ENCODE measurements at places on chromosomes 5 and 9. TPM values are rescaled to one million over a fixed set of nuclear protein-coding genes. Genes with fewer than 3 reads are reported as not detected.

GRCh38 chr5:141513627-141514329 is 24.9 kb downstream of the PCDHGC5 start:
- H3K36me3 ChIP-seq = peaks cover 30% of the 10 kb centered on the region
- H3K27me3 ChIP-seq = no peaks in the 10 kb centered on the region
- H3K4me1 ChIP-seq = peaks cover 10% of the 10 kb centered on the region

- no peaks in the 10 kb centered on the region for H3K4me1 ChIP-seq
- no peaks in the 10 kb centered on the region for H3K36me3 ChIP-seq
- H3K4me3 ChIP-seq = no peak overlapping the region
- DNase-seq = no peak
- H3K27ac ChIP-seq = no peak overlapping the region
These were observed 308.4 kb downstream of the PSAT1 start for GRCh38 chr9:78605041-78606000.

DNA sequence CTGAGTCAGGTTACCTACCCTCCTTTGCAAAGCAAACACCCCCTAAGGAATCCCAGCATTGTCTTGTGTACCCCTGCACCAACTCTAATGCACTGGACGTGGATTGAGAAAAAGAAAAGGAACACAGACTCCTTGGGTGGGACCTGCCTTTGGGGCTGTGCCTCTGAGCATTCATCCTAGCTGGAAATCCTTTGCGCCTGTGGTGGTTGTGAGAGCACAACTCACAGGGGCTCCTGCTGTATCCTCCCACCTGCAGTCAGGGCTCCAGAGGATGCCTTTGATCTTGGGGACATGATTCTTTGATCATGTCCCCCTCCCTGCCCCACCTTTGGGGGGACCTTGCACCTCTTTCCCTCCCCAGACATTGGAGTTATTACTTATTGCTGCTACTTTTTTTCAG is 338.5 kb downstream of the GADD45G start:
- H3K36me3 ChIP-seq = no peaks in the 10 kb centered on the region
- H3K27ac ChIP-seq = no peak overlapping the region
- no peaks in the 10 kb centered on the region for H3K27me3 ChIP-seq
- no peak overlapping the region for H3K4me3 ChIP-seq

GRCh38 chr9:68904454-68904853 is 109.5 kb downstream of the PRKACG start:
- no peak overlapping the region for H3K4me3 ChIP-seq
- H3K27me3 ChIP-seq = no peaks in the 10 kb centered on the region
- H3K4me1 ChIP-seq = no peaks in the 10 kb centered on the region
- H3K27ac ChIP-seq = no peak overlapping the region
- DNase-seq = no peak

DNA sequence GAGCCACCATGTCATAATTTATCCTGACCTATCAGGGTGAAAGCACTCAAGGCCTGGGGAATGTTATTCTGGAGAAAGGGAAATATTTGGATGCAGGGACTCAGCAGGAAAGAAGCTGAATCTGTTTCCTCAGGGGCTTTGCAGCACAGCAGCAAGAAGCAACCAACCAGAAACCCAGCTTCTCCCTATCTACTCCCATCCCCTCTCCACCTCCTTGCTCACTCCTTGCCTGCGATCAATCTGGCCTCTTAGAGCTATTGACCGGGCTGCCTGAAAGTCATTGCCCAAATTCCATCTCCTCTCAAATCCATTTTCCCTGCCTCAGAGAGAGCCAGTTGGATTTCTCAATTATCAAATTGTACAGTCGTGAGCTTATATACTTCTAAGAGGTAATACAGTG is 542.0 kb upstream of the TRPC7 start:
- no peak for DNase-seq
- H3K36me3 ChIP-seq = no peaks in the 10 kb centered on the region
- no peak overlapping the region for H3K27ac ChIP-seq
- no peaks in the 10 kb centered on the region for H3K27me3 ChIP-seq
- H3K4me1 ChIP-seq = no peaks in the 10 kb centered on the region

DNA sequence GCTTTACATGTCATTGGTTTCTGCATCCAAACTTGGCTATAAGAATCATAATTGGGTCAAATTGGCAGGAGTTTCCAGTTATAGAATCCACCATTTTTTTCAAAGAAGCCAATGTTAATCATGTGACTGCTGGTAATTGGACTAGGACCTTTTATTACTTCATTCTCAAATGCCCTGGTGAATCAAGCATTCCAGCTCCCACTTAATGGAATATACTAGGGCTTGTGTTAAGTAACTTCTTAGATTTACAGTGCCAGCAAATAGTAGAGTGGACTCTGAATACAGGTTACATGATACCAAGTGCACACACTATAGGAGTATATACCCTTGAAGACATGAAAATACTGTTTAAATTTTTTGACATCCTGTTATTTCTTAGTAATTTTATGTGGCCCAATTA is 96.7 kb downstream of the NUDT12 start:
- DNase-seq = no peak
- H3K27ac ChIP-seq = no peak overlapping the region
- H3K36me3 ChIP-seq = no peaks in the 10 kb centered on the region
- H3K27me3 ChIP-seq = no peaks in the 10 kb centered on the region
- H3K4me1 ChIP-seq = no peaks in the 10 kb centered on the region

DNA sequence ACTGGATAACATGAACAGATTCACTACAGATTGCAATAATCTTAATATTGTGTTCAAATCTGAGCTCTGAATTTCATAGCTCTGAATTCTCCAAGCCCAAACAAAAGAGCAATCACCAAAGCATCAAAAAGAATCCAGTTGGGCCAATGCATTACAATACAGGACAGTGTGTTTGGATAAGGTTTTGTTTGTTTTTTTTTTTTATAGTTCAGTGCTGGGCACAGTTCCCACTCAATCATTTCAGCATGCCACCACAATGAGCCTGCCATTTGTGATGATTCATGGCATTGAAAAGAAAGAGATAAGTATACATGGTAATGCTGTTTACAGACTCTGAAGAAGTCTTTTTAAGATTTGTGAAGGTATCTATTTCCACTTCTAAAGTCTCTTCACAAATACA is 1.7 kb upstream of the HTR1A start:
- H3K4me1 ChIP-seq = no peaks in the 10 kb centered on the region
- DNase-seq = no peak

- DNase-seq = no peak
- H3K27ac ChIP-seq = no peak overlapping the region
- H3K4me3 ChIP-seq = no peak overlapping the region
- H3K27me3 ChIP-seq = no peaks in the 10 kb centered on the region
These were observed 115.7 kb upstream of the SMC2 start for GRCh38 chr9:103978396-103978795.

- H3K4me1 ChIP-seq = no peaks in the 10 kb centered on the region
- no peak overlapping the region for H3K4me3 ChIP-seq
- H3K36me3 ChIP-seq = no peaks in the 10 kb centered on the region
These were observed 187.4 kb upstream of the SLC24A2 start for GRCh38 chr9:19976226-19976625.

- H3K27ac ChIP-seq = no peak overlapping the region
- H3K36me3 ChIP-seq = no peaks in the 10 kb centered on the region
- no peak overlapping the region for H3K4me3 ChIP-seq
- no peaks in the 10 kb centered on the region for H3K27me3 ChIP-seq
- no peak for DNase-seq
These were observed 35.2 kb upstream of the PDE8B start for GRCh38 chr5:77175231-77175630.

- H3K27ac ChIP-seq = no peak overlapping the region
- no peaks in the 10 kb centered on the region for H3K36me3 ChIP-seq
- H3K4me1 ChIP-seq = no peaks in the 10 kb centered on the region
- peaks cover 4% of the 10 kb centered on the region for H3K27me3 ChIP-seq
- no peak overlapping the region for H3K4me3 ChIP-seq
These were observed 410.3 kb downstream of the DTWD2 start for GRCh38 chr5:118578093-118578492.

- DNase-seq = no peak
- no peaks in the 10 kb centered on the region for H3K4me1 ChIP-seq
- no peaks in the 10 kb centered on the region for H3K27me3 ChIP-seq
- no peak overlapping the region for H3K4me3 ChIP-seq
These were observed 40.4 kb upstream of the RASGRF2 start for GRCh38 chr5:80919678-80920196.

- no peak overlapping the region for H3K27ac ChIP-seq
- H3K4me3 ChIP-seq = no peak overlapping the region
- no peaks in the 10 kb centered on the region for H3K36me3 ChIP-seq
These were observed 316.3 kb downstream of the MCTP1 start for GRCh38 chr5:94968507-94969095.

GRCh38 chr5:42879291-42879690 is 67.6 kb upstream of the SELENOP start:
- no peaks in the 10 kb centered on the region for H3K36me3 ChIP-seq
- H3K4me3 ChIP-seq = no peak overlapping the region
- H3K4me1 ChIP-seq = peaks cover 58% of the 10 kb centered on the region

- H3K4me3 ChIP-seq = no peak overlapping the region
- H3K36me3 ChIP-seq = no peaks in the 10 kb centered on the region
- no peaks in the 10 kb centered on the region for H3K27me3 ChIP-seq
- no peaks in the 10 kb centered on the region for H3K4me1 ChIP-seq
- no peak overlapping the region for H3K27ac ChIP-seq
These were observed 66.4 kb downstream of the NRG2 start for GRCh38 chr5:139976703-139977102.

DNA sequence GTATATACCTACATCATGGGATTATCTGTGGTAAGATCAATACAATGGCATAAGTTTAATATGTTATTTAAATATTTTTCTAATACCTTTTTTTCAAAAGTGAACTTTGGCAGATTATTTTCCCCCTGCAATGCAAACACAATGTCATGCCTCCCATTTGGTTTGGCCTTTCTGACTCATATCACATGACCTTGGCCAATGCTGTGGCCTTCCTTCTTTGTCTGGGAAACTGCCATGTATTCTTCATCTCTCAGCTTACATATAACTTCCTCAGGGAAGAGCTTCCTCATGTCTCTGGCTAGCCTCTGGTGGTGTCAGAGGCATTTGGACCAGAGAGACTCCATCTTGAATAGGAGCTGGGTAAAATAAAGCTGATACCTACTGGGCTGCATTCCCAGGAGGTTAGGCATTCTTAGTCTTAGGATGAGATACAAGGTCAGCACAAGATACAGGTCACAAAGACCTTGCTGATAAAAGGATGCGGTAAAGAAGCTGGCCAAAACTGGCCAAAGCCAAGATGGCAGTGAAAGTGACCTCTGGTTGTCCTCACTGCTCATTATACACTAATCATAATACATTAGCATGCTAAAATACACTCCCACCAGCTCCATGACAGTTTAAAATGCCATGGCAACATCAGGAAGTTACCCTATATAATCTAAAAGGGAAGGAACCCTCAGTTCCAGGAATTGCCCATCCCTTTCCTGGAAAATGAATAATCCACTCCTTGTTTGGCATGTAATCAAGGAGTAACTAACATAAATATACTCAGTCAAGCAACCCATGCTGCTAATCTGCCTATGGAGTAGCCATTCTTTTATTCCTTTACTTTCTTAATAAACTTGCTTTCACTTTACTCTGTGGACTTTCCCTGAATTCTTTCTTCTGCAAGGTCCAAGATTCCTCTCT is 76.0 kb downstream of the C9orf153 start:
- H3K4me1 ChIP-seq = no peaks in the 10 kb centered on the region
- H3K27ac ChIP-seq = no peak overlapping the region
- DNase-seq = no peak
- H3K27me3 ChIP-seq = no peaks in the 10 kb centered on the region
- no peak overlapping the region for H3K4me3 ChIP-seq

- no peak for DNase-seq
- no peaks in the 10 kb centered on the region for H3K27me3 ChIP-seq
- H3K36me3 ChIP-seq = no peaks in the 10 kb centered on the region
- H3K4me3 ChIP-seq = no peak overlapping the region
These were observed 39.5 kb downstream of the NSUN2 start for GRCh38 chr5:6593148-6594016.

The MOB3B gene
- 0.36 TPM for polyA plus RNA-seq

The IL12B gene
- polyA plus RNA-seq = not detected

The TMEM252 gene
- not detected for polyA plus RNA-seq

The STK10 gene
- polyA plus RNA-seq = 2.8 TPM

The CBY3 gene
- not detected for polyA plus RNA-seq

The IRX2 gene
- not detected for polyA plus RNA-seq

The NPR3 gene
- polyA plus RNA-seq = 1.1 TPM

Measured in liver (tissue), 10 donors.